ENCODE measurements at places on chromosomes 2 and 18. TPM values are rescaled to one million over a fixed set of nuclear protein-coding genes. Genes with fewer than 3 reads are reported as not detected.

PARD6G gene
- 0.92 TPM for total RNA-seq

TUBA3E gene
- not detected for total RNA-seq

HTRA2 gene
- total RNA-seq = 72.0 TPM

SLC38A11 gene
- total RNA-seq = not detected

NRP2 gene
- 0.13 TPM for total RNA-seq

Data from K562 (cell line).